Hippocampal formation (tissue), 2 donors: ENCODE measurements at places on chromosomes 11 and 22.

GRCh38 chr22:26435327-26436093 is 6.5 kb downstream of the ASPHD2 start:
- no peak for DNase-seq

DNA sequence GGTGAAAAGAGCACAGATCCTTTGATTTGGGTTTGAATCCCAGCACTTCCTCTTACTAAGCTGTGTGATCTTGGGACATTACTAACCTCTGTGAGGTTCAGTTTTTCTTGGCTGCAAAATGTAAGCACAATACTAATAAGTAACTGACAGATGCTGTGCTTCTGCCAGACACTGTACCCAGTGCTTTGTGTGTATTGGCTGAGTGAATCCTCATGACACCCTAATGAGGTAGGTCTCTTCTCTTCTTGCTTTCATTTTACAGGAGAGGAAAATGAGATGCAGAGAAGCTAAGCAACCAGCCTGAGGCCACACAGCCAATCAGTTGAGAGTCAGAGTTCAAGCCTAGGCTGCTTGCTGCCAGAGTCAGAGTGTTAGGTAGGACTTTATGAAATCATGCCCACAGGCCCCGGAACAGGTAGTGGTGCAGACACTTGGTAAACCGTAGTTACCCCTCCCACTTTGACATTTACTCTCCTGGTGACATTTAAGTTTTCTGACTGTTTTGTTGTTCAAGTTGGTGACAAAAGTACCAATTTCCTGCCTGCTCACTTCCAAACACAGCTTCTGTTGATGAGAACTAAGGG is 21.2 kb downstream of the PTPRJ start:
- no peak for DNase-seq

DNA sequence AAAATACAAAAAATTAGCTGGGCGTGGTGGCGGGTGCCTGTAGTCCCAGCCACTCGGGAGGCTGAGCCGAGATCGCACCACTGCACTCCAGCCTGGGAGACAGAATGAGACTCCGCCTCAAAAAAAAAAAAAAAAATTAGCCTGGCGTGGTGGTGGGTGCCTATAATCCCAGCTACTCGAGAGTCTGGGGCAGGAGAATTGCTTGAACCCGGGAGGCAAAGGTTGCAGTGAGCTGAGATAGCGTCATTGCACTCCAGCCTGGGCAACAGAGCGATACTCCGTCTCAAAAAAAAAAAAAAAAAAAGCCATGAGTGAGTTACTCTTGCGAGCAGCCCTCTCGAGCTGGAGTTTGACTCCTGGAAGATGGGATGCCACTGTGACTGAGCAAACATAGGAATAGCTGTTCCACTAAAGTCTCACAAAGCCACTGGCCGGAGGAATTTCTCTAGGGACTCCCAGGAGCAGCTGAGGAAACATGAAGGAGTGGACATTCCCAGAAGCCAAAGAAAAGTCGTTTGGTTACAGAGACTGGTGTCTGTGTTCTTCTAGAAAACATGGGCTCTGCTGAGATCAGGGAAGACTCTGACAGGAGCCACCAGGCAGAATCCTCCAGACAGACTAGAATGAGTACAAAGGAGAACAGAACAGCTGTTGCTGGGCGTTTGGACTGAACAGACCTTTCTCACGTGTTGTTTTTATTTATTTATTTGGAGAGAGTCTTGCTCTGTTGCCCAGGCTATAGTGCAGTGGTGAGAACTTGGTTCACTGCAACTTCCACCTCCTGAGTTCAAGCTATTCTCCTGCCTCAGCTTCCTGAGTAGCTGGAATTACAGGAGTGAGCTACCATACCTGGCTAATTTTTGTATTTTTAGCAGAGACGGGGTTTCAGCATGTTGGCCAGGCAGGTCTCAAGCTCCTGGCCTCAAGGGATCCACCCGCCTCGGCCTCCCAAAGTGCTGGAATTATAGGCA is 32.4 kb upstream of the MYH9 start:
- no peak for DNase-seq

DNA sequence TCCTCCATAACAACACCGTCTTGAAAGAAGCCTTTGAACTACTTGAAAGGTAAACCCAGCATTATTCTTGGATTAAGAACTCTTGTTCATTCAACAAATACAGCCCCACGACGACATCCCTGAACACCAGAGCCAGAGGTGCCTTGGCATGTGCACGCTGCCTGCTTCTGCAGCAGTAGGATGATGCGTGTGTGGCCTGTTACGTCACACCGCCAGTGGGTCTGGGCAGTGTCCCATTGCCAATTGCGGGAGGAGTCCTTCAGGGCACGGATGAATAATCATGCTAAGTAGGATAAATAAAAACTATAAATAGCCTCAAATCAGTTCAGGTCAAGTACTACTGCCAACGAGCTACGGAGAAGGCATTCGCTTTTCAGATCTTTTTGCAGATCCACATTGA is 380.5 kb downstream of the SHANK2 start:
- DNase-seq = no peak

GRCh38 chr11:34157163-34157562 is 51.7 kb downstream of the NAT10 start:
- DNase-seq = no peak

- DNase-seq = no peak
Observed at GRCh38 chr11:126945319-126945718, 55.3 kb downstream of the KIRREL3 start.

GRCh38 chr11:131302836-131303235 is 67.6 kb upstream of the NTM start:
- DNase-seq = no peak

DNA sequence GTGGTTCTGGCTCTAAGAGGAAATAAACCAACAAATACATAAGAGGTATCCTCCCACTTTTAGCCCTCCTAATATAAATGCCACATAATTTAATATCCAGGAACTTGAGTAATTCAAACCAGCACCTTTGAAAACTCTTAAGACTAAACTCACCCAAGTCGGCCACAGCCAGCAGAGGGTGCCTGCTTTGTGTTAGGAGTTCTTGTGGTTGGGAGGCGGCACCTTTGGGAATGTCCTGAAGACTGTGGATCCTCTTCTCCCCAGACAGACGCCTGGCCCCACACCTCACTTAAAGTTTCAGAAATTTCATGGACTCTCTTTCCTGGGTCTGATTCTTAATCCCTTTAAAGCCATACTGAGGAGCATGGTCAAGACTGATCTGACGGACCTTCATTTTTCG is 169.0 kb downstream of the TBC1D22A start:
- no peak for DNase-seq

- no peak for DNase-seq
Observed at GRCh38 chr11:22879630-22880029, 19.4 kb upstream of the CCDC179 start.

- no peak for DNase-seq
Observed at GRCh38 chr11:83601201-83601913, 315.2 kb upstream of the CCDC90B start.

DNA sequence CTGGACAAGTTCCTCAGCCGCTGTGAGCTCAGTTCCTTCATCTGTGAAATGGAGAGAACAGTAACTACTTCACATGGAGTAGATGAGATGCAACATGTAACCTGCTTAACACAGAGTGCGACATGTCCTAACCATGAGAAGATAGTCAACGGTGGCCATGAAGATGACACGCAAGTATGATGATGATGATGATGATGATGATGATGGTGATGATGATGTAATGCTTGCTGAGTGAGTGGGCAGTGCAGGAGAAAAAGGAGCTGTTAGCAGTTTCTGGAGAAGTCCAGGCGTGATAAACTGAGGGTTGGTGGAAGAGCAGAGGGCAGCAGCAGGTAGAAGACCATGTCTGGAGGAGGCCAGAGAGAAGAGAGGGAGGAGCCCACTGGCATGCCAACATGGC is 90.8 kb upstream of the CD82 start:
- DNase-seq = no peak

- no peak for DNase-seq
Observed at GRCh38 chr11:126751242-126751641, 249.3 kb downstream of the KIRREL3 start.

GRCh38 chr11:1153951-1154493 is 3.7 kb upstream of the MUC5AC start:
- DNase-seq = no peak

GRCh38 chr22:37850801-37851200 is 1.6 kb downstream of the EIF3L start:
- DNase-seq = no peak

DNA sequence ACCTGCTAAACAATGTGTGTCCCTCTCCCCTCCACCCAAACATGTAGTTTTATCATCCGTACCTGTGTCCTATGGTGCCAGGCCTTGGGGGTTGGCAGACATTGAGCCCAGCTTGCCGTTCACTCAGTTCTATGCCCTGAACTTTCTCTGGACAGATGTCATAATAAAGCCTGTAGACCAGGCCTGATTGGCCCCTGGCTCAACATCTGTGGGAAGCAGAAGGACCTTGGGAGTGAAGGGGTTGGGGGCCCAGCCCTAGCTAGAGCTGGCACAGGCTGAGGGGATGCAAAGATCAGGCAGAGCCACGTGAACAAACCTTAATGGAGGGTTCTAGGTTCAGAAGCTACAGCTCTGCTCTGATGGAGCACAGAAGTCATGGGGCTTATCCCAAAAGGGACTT is 600.6 kb downstream of the BUD13 start:
- no peak for DNase-seq

DNA sequence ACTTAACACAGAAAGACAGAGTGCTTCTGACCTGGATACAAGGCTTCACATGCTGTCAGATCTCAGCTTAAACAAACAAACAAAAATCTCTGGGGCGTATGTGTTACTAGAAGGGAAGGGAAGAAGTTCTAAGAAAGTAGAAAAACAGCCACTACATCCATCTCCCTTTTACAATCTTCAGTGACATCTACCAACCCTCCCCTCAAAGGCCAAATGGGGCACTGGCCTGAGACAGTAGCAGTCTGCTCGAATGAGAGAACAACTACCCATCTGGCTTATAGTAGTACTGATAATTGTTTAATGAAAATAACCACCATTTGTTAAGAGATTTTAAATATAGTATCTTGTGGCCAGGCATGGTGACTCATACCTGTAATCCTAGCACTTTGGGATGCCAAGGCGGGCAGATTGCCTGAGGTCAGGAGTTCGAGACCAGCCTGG is 29.4 kb downstream of the CCDC83 start:
- DNase-seq = no peak

DNA sequence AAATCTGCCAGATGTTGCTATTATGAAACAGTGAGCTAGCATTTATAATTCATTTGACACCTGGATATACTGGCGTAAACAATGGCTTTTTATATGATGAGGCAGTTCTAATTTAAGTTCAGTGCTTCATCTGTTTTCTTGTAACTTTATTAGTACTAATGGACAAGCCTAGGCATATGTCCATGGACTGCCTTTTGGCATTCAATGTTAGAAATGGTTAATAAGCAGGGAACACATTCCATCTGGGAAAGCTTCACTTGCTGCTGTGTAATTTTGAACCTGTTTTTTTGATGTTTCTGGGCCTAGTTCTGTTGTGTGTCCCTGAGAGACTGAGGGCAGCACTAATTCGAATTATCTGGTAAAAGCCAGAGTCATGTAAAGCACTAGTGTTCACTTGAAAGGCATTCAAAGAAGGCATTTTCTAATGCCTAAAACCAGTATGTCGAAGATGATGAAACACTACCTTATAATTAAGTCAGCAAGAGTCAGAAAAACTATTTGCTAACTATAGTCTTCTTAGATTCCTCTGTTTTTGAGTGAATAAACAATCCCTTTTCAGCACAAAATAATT is 138.5 kb downstream of the SWAP70 start:
- no peak for DNase-seq

GRCh38 chr11:123438131-123438627 is 8.1 kb downstream of the GRAMD1B start:
- no peak for DNase-seq

DNA sequence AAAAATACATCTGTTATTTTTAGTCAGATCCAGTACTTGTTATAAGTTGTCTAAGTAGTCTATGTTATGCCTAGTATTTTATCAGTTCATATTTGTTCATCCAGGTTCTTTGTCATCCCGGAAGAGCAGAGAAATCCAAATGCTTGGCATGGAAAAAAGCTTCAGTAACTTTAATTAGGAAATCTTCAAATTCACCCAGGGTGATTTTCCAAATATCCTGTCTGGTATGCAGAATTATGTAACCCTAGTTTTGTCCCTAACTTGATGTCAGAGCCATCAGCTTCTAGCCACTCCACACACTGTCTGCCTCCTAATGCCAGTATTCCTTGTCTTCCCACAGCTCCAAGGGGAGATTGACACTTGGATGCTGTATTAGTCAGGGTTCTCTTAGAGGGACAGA is 216.2 kb downstream of the ARHGAP42 start:
- DNase-seq = no peak

DNA sequence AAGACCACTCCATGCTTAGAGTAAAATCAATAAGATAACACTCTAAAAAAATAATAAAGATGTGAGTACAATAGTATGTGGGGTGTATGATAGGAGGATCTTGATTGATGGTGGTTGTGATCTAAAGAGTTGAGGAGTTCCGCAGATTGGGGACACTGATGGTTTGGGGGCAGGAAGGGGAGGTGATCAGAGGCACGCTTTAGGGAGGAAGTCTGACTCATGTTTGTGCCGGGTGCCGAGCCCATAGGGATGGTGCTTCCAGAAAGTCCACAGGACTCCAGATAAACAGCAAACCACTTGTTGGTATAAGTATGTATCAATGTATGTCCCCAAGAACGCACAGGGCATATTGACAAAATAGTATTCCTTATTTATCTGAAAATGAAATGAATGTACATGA is 27.5 kb downstream of the LINC01488 start:
- DNase-seq = no peak

DNA sequence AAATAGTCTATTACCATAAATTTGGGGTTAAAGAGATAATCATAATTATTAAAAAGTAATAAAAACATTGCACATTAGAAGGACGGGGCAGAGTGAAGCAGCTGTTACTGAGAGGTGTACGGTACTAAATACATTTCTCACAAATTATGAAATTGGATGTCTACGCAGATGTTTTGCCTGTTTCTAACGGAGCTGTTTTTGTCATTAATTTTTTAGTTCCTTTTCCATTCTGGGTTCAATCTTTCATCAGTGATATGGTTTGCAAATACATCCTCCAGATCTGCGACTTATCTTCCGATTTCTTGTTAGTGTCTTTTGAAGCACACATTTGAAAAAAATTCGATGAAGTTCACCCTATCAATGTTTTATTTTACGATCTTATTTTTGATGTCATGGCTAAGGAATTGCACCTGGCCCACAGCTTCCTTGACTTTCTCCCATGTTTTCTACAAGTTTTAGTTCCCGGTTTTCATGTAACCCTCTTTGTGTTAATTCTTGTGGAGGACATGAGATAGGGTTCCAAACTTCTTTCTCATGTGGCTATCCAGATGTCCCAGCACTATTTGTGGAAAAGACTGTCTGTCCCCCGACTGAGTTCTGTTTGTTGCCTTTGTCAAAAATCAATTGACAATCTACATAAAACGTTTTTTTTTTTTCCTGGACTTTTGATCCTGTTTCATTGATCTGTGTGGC is 21.3 kb upstream of the KRTAP5-6 start:
- no peak for DNase-seq

- DNase-seq = no peak
Observed at GRCh38 chr11:80722629-80723028, 1281.8 kb upstream of the TENM4 start.

GRCh38 chr11:133967599-133968238 is 11.0 kb upstream of the IGSF9B start:
- DNase-seq = no peak

- DNase-seq = no peak
Observed at GRCh38 chr22:19177164-19178064, 1.1 kb downstream of the SLC25A1 start.

GRCh38 chr11:18721561-18722292 is 4.3 kb downstream of the IGSF22 start:
- DNase-seq = no peak

GRCh38 chr22:30424534-30425326 is 838 bp upstream of the MTFP1 start:
- no peak for DNase-seq
